ENCODE measurements at places on chromosomes 7 and 10. TPM values are rescaled to one million over a fixed set of nuclear protein-coding genes. Genes with fewer than 3 reads are reported as not detected.

The OLAH gene
- total RNA-seq, result not detected

The MSS51 gene
- total RNA-seq, result 3.9 TPM

The CCDC3 gene
- 0.15 TPM for total RNA-seq

The CYP3A7 gene
- total RNA-seq, result not detected

The INMT gene
- total RNA-seq, result not detected

The AGBL3 gene
- total RNA-seq, result 1.0 TPM

The NPC1L1 gene
- total RNA-seq, result 0.10 TPM

The AVPI1 gene
- 11.1 TPM for total RNA-seq

The HOXA1 gene
- 1.4 TPM for total RNA-seq

The AMPH gene
- not detected for total RNA-seq

The GPR22 gene
- not detected for total RNA-seq

The KAT6B gene
- total RNA-seq, result 67.1 TPM

The MYOZ1 gene
- not detected for total RNA-seq

The MLXIPL gene
- total RNA-seq, result not detected

The PPP1R17 gene
- total RNA-seq, result not detected

The GBX1 gene
- not detected for total RNA-seq

The RGR gene
- total RNA-seq, result not detected

The HYAL4 gene
- total RNA-seq, result not detected

The CRYGN gene
- total RNA-seq, result 0.39 TPM

The FRAT2 gene
- 28.0 TPM for total RNA-seq

The CNTNAP2 gene
- not detected for total RNA-seq

The ZPBP gene
- not detected for total RNA-seq

- no peak for DNase-seq
Observed at GRCh38 chr7:28483908-28484605, 71.7 kb downstream of the CREB5 start.

DNA sequence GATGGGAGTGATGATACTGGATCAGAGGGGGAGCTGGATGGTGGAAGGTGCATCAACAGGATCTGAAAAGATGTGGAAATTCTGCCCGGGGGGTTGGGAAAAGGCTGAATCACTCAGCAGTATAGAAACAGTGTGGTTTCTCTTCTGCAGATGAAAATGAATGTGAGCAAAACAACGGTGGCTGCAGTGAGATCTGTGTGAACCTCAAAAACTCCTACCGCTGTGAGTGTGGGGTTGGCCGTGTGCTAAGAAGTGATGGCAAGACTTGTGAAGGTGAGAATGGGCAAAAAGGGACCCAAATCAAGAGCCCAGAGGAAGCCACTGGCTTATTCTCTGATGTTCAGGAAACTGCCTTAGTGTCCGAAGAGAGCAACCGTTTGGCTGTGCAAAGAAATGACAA, 12.9 kb downstream of the OIT3 start:
- no peak for DNase-seq

DNA sequence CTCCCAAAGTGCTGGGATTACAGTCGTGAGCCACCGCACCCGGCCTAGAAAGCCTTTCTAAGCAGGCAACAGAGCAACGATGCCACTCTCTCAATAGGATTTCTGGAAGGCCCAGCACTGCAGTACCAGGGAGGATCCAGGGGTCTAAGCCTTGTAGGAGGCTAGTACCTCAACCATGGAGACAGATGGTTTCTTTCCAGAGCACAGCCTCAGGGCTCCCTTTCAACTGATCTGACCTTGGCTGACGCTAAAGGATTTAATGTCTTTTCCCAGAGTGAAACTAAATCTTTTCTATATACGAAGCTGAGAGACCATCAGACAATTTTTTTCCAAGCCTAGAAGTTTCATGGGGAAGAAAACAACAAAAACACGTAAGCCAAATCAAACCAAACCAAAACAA, 78.0 kb downstream of the WDR11 start:
- DNase-seq, result no peak

GRCh38 chr7:139842401-139843210, 13.5 kb downstream of the TBXAS1 start:
- DNase-seq, result no peak

GRCh38 chr10:114300036-114300645, 61.1 kb downstream of the VWA2 start:
- no peak for DNase-seq

- no peak for DNase-seq
Observed at GRCh38 chr10:14126697-14127440, 203.9 kb downstream of the FRMD4A start.

- DNase-seq, result no peak
Observed at GRCh38 chr7:150420242-150420641, 30.2 kb upstream of the GIMAP8 start.

DNA sequence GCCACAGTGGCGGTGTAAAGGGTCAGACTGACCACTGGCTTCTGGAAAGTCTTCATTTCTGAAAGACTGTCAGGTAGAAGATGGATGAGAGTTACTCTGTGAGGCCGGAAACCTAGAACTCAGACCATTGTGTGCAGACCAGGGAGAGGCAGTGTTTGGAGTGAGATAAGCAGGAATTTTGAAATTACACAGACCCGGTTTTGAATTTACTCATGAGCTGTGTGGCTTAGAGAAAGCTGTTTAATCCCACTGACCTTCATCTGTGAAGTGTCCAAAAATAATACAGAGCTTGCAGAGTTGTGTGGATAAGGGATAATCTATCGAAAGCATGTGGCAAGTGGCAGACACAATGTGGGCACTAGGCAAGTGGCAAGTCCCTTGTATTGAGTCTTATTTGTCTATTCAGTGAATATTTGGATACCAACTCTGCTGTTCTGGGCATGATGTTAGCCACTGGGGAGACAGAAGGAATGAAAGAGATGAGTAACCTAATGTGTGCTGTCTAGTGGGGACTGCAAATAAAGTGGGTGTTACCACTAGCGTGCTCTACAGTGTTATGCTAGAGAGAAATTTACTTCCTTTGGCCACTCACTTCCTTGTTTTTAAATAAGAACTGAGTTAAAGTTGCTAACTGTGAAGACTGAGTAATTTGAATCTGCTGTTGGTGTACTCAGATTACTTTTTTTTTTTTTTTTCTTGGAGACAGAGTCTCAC, 69.4 kb downstream of the KIAA1217 start:
- no peak for DNase-seq

- DNase-seq, result no peak
Observed at GRCh38 chr10:378230-378929, 243.1 kb downstream of the ZMYND11 start.

GRCh38 chr7:107559864-107560263, 3.9 kb downstream of the COG5 start:
- no peak for DNase-seq

DNA sequence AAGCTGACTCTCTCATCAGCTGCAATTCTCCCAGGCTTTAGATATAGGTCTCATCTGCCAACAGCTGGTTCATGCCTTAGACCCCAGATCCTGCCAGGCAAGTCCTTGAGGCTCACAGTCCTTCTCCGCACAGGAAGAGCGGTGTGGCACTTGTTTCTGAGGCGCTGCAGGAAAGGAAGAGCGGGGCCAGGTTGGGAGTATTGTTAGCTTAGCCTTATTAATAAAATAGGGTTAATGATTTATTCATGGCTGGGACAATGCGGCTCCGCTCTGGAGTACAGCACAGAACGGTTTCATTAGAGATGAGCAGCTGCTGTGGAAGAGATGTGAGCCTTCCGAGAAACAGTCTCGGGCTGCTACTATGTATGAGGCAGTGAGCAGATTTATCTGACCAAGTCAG, 78.1 kb downstream of the FZD1 start:
- DNase-seq, result no peak

- DNase-seq, result no peak
Observed at GRCh38 chr10:89563861-89564478, 28.6 kb upstream of the SLC16A12 start.

GRCh38 chr10:77428691-77429395, 208.8 kb downstream of the KCNMA1 start:
- no peak for DNase-seq

- no peak for DNase-seq
Observed at GRCh38 chr10:59126991-59127390, 49.5 kb upstream of the PHYHIPL start.

- DNase-seq, result no peak
Observed at GRCh38 chr10:71467161-71467560, 70.4 kb downstream of the CDH23 start.

GRCh38 chr10:97494863-97495506, 3.2 kb downstream of the MMS19 start:
- no peak for DNase-seq

DNA sequence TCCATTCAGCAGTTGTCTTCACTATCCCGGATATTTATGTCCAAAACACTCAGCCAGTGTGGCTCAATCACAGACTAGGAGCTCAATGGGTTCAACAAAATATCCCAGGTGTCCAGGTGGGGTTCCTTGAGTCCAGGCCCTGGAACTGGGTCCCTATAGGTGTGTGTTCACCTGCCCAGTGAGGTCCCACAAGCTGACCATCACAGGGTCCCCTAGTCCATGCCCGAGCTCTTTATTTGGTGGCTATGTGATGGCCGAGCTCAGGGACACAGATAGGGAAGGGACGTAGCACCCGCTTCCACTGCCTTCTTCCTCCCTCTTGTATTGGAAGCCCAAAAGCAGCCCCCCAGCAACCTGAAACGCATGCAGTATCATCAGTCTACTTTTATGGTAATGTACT, 78.9 kb upstream of the DDC start:
- DNase-seq, result no peak

- DNase-seq, result no peak
Observed at GRCh38 chr10:132939957-132940790, 2.2 kb downstream of the CFAP46 start.

- no peak for DNase-seq
Observed at GRCh38 chr7:1678571-1679325, 8.7 kb downstream of the ELFN1 start.

DNA sequence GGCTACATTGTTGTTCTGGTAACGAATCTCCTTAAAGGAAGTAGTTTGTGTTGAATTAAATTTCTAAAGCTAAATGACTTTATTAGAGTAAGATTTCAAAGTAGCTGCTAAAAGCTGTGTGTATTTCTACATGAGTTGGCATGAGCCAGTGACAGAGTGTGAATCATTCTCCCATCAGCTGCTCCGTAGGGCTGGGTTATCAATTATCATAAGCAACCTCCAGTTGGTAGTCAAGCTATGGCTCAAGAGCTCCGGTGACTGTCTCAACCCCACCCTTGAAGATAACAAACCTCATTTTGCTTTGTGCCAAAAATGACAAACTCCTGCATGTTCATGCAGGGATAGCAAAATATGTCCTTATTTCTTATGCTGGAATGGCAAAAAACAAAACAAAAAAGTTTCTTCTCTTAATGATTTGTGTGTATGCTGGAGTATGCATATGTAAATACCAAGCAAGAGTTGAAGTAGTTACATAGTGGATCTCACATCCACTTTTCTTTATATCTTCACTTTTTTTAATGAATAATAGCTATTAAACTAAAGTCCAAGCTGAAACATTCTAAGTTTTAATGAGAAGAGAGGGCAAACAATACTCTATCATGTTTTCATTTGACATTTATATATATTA, 249.4 kb downstream of the CACNA2D1 start:
- no peak for DNase-seq

GRCh38 chr7:1732645-1733044, 62.6 kb downstream of the ELFN1 start:
- DNase-seq, result no peak

DNA sequence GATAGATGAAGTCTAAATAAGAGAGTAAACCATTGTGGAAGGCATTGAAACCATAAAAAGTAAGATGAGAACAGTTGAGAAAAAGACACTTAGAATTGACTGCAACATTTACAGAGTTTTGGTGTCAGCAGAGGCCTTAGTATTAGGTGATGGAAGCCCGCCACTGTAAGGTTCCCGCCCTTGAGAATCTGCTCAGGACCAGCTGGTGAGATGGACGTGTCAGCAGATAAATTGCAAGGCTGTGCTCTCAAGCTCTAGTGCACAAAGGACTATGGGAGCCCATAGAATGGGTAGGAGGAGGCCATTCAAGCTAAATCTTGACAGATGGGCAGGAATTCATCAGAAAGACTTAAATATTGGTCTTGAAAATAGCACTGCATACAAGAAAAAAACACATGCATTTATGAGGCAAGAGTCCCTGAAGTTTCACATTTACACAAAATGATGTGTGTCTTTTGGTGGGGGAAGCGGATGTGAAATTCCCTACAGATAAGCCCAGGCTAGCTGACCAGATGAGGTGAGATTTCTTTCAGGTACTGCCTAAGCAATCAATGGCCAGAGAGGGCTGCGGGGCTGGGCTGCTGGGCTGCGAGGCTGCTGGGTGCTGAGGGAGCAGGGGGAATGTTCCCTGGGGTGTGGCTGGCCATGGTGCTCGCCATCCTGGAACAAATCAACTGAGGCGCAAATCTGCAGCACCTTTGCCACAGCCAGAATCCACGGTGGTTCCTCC, 42.5 kb downstream of the SYPL1 start:
- DNase-seq, result no peak

DNA sequence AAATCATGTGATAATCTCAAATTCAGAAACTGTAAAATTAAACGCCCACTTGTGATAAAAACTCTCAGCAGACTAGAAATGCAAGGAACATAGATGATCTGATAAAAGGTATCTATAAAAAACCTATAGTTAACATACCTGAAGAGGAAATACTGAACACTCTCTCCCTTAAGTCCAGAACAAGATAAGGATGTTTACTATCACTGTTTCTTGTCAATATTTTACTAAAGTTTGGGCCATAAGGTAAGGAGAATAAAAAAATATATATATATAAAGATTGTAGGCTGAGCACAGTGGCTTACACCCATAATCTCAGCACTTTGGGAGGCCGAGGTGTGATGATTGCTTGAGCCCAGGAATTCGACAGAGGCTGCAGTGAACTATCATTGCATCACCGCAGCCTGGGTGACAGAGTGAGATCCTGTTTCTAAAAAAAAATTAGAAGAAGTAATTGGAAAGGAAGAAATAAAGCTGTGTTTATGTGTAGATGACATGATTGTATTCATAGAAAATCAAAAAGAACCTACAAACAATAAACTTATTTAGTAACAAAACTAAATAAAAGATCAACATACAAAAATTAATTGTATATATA, 28.4 kb downstream of the MPLKIP start:
- no peak for DNase-seq

DNA sequence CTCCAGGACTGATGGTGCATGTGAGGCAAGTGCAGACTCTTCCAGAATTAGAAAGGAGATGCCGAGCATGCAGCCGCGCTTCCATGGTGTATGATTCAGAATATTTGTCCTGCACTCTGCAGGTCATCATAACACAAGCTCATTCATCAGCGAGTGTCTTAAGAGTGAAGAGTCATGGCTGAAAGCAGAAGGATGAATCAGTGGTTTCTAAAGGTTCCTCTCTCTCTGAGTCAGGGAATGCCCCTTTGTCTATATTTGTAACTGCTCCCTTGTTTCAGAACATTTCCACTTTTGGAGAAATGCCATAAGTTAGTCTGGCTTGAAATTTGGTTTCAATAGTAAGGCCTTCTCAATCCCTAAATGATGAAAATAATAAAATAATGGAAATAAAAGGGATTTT, 52.3 kb downstream of the HECW1 start:
- DNase-seq, result no peak

- DNase-seq, result no peak
Observed at GRCh38 chr7:25318047-25318446, 89.8 kb upstream of the NPVF start.

- no peak for DNase-seq
Observed at GRCh38 chr10:34319197-34319846, 495.8 kb downstream of the PARD3 start.

All from CD4-positive, CD25-positive, alpha-beta regulatory T cell (primary cell).